ENCODE measurements at places on chromosomes 6 and 20. TPM values are rescaled to one million over a fixed set of nuclear protein-coding genes. Genes with fewer than 3 reads are reported as not detected.

The TPBG gene
- 35.5 TPM for total RNA-seq

The OPN5 gene
- not detected for total RNA-seq

The SCAF8 gene
- 17.0 TPM for total RNA-seq

The SUMO4 gene
- total RNA-seq = not detected

The HMGN4 gene
- total RNA-seq = 80.1 TPM

The PRDM13 gene
- 0.83 TPM for total RNA-seq

The MRAP2 gene
- total RNA-seq = 1.8 TPM

The CD2AP gene
- total RNA-seq = 17.7 TPM

The SLC35D3 gene
- total RNA-seq = 0.05 TPM

The HAO1 gene
- not detected for total RNA-seq

Data from A549 treated with Hydrocortisone at 1 μM for 4 hours (cell line).